ENCODE measurements at places on chromosomes 7 and 10. TPM values are rescaled to one million over a fixed set of nuclear protein-coding genes. Genes with fewer than 3 reads are reported as not detected.

PAX2 gene
- not detected for total RNA-seq

DNA sequence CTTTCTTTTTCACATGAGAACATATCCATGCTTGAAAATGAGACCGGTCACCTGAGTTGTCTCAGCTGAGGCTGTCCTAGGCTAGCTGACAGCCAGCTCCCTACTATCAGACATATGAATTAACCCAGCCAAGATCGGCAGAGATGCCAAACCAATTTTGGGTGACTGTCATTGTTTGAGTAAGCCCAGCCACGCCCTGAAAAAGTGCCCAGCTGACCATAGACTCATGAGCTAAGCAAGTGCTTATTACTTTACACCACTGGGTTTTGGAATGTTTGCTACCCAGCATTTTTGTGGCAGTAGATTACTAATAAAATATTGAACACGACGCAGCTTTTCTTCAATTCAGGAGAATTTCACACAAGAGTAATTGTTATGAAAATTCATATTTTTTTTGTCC is 265.2 kb upstream of the LYZL1 start:
- no peak for DNase-seq

- no peak for DNase-seq
These were observed 518.9 kb upstream of the CELF2 start for GRCh38 chr10:10498781-10499180.

- no peak for DNase-seq
These were observed 78.6 kb upstream of the GLCCI1 start for GRCh38 chr7:7889791-7890568.

- DNase-seq: no peak
These were observed 274.7 kb downstream of the HDAC9 start for GRCh38 chr7:18770154-18770811.

DNA sequence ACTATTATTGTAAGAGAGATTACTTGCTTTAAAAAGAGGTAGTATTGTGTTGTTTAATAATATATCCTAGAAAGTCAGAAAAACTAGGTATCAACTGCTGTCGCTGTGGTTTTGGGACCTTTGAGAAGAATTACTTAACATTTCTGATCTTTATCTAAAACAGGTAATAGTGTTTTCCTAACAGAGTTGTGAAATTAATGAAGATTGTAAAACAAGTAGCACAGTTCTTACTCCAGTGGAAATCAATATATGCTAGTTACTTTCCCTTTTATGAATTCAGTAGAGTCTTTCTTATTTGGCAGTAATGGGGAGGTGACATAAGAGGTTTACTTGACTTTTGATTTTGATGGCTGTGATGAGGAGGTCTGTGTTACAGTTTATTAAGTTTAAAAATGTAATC is 58.1 kb downstream of the KIF20B start:
- no peak for DNase-seq

DNA sequence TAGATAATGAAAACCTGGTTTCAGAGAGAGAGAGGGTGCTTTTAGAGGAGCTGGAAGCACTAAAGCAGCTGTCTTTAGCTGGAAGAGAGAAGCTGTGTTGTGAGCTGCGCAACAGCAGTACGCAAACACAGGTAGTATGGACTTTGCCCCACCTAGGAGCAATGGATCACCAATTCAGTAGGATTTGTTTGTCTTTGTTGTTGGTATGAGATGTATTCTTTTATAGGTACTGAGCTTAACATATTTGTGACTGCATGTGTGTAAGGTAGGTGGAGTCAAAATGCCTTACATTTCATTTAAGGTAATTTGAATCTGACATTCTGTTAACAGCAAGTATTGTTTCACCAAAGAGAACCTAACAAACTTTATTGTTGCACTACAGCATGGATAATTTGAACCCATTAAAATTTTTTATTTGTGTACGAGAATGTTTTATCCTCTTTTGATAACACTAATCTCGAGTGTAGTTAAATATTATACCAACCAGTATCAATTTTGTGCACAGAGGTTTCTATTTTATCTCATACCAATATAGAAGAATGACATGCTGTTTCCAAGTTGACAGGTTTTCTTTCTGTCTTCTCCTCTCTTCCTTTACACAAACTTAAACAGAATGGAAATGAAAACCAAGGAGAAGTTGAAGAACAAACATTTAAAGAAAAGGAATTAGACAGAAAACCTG is 92.1 kb downstream of the CYP51A1 start:
- DNase-seq: no peak

DNA sequence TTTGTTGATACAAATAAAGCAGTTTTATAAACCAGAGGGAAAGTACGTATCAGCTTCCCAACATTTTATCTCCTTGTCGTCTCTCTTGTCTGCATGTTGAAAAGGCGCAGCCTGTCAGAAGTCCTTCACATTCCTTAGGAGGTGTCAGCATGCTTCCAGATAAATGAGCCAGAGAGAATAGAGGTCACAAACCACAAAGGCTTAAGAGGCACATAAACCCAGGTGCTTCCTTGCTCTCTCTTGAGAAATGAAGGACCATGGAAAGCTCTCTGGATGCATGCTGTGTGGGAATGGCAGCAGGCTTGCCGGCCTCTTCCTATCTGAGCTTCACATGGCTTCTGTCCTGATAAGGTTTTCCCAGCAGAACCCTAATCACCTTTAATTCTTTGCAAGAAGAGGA is 448.5 kb downstream of the XPNPEP1 start:
- no peak for DNase-seq
